Activated naive CD8-positive, alpha-beta T cell treated with anti-CD3 and anti-CD28 coated beads, Interleukin-2, amount 50 U/mL, for 16 hours (primary cell): ENCODE measurements at places on chromosomes 1 and 21.

GRCh38 chr1:62230718-62231117 is 36.1 kb downstream of the L1TD1 start:
- no peak for DNase-seq

- no peak for DNase-seq
Measured at GRCh38 chr1:165856021-165856420, 28.6 kb downstream of the UCK2 start.

DNA sequence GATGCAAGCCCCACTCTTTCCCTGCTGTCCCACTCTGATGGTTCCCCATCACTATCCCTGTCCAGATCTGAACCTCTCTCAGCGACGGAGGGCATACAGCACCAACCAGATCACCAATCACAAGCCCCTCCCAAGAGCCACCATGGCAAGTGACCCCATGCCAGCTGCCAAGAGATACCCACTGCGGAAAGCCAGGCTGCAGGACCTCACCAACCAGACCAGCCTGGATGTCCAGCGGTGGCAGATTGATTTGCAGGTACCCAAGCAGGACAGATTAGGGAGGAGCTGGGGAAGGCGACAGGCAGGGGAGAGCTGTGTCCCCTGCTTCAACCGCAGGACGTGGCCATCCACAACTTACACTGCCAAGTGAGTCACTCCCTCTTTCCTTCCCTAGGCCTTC is 46.9 kb downstream of the VWA5B1 start:
- DNase-seq = no peak

DNA sequence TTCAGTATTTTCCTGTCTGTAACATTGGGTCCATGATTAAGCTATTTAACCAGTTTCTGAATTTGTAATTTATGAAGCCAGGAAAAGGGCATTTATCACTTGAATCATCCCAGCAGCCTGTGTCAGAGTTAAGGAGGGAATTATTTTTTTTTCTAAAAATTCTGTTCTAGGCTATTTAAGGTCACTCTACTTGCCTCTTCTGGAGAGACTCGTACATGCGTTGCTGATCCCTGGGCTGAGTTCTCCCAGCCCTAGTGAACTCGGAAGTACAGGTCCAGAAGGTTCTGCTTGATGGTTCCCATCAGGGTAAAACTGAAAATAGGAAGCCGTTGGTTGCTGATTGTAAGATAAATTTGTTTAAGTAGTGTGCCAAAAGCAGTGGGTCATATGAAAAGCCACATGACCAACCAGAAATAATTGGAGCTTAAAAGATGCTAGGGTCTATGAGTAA is 90.7 kb downstream of the GPR88 start:
- DNase-seq = no peak

GRCh38 chr1:100485855-100486258 is 52.1 kb upstream of the GPR88 start:
- no peak for DNase-seq

- no peak for DNase-seq
Measured at GRCh38 chr1:183070923-183071618, 47.9 kb downstream of the LAMC1 start.

- no peak for DNase-seq
Measured at GRCh38 chr1:26096471-26096870, 15.2 kb upstream of the PDIK1L start.

- DNase-seq = no peak
Measured at GRCh38 chr1:25765136-25765922, 34.7 kb upstream of the SELENON start.

GRCh38 chr1:236692128-236692527 is 5.8 kb downstream of the ACTN2 start:
- no peak for DNase-seq

GRCh38 chr1:109816175-109816811 is 52.6 kb upstream of the EPS8L3 start:
- DNase-seq = no peak

- DNase-seq = no peak
Measured at GRCh38 chr1:211783897-211784296, 46.7 kb downstream of the LPGAT1 start.

DNA sequence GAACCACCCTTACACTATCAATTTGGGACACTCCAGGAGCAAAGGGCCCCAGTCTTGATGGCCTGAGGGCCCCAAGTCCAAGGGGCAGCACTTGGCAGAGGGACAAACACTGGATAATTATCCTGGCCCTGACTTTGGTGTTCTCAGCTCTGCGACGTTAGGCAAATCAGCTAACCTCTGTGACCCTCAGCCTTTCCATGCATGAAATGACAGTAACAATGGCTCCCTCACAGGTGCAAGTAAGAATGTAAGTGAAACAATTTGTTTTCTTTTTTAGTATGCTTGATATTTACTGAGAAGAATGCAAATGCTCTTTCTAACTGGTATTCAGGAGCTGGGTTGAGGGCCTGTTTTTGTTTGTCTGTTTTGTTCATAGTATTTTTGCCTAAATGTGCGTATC is 61.6 kb upstream of the PRDX6 start:
- DNase-seq = no peak

- no peak for DNase-seq
Measured at GRCh38 chr1:99548943-99549605, 96.8 kb upstream of the PALMD start.

DNA sequence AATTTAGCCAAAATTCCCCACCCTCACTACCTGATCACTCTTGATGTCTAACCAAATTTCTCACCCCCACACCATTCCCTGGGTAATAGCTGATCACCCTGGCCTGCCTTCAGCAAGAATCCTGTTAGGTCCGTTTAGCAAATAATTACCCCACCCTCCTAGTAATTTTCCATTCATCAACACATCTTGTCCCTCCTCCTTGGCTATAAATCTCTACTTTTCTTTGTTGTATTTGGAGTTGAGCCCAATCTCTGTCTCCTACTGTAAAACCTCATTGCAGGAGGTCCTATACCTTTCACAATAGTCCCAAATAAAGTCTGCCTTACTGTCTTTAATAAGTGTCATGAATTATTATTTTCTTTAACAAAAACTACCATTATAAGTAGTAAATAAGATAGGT is 6.9 kb upstream of the PRKAA2 start:
- no peak for DNase-seq

GRCh38 chr1:115456441-115456961 is 118.5 kb upstream of the NGF start:
- DNase-seq = no peak

- no peak for DNase-seq
Measured at GRCh38 chr1:43531107-43531905, 623 bp downstream of the PTPRF start.

- DNase-seq = no peak
Measured at GRCh38 chr1:200780545-200781369, 42.1 kb downstream of the CAMSAP2 start.

GRCh38 chr21:32604464-32604863 is 7.7 kb downstream of the CFAP298 start:
- no peak for DNase-seq

- DNase-seq = peak; percentile 83
Measured at GRCh38 chr1:162497723-162498495, at the start of gene UHMK1. Gene UHMK1 (plus strand): TSS chr1:162497818. CDS start chr1:162498001, 183 bp downstream.

DNA sequence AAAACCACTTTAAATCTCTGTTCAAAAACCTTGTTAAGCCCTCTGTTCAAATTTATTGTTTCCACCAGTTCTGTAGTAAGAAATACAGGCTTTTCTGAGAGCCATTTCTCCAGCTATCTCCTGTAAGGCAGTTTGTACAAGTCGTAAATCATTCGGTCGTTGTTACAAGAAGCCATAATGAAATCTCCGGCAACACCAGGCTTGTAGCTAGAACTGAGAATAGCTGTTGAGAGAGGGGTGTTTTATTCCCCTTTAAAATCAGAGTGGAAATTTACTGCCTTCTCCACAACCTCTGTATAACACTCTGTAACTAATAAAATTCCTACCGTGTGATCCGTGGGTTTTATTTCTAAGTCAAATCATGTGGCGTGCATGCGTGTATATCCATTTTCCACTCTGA is 335.8 kb upstream of the KAZN start:
- no peak for DNase-seq

DNA sequence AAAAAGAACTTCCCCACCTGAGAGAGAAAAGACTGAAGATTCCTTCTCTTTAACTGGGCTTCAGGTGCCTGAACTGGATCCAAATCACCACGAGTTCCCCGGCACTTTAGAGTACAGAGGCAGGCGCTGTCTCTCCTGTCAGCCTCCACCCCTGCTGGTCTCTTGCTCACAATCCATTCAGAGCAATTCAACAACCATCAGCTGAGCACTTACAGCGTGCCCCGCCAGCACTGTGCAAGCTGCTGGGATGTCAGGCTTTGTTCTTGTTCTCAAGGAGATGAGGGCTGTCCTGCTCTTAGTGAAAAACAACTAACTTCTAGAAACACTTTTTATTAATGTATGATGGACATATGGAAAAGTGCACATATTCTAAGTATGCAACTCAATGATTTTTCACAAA is 68.7 kb upstream of the VAMP3 start:
- no peak for DNase-seq

DNA sequence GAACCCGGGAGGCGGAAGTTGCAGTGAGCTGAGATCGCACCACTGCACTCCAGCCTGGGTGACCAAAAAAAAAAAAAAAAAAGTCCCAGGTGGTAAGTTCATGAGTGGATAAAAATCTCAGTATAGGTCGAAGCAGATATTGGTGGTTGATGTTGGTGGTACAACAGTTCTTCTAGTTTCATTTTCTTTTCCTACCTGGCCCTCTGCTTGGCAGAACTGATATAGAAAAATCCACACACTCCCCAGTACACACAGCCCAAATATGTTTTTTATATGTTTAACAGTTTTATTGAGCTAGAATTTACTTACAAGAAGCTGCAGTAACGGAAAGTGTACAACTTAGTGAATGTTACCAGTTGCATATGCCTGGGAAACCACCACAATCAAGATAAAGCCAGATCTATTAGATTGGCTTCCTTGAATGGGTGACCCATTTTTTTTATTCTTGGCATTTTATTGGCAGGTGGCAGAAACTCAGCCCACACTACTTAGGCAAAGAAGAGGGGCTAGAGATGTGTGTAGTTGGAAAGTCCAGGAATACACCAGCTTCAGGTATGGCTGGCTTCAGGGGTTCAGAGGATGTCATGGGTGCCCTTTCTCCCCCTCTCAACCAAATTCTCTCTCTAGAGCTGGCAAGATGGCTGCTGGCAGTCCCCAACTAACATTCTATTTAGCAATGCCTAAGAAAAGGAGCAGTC is 118.3 kb upstream of the SLC25A33 start:
- DNase-seq = no peak

DNA sequence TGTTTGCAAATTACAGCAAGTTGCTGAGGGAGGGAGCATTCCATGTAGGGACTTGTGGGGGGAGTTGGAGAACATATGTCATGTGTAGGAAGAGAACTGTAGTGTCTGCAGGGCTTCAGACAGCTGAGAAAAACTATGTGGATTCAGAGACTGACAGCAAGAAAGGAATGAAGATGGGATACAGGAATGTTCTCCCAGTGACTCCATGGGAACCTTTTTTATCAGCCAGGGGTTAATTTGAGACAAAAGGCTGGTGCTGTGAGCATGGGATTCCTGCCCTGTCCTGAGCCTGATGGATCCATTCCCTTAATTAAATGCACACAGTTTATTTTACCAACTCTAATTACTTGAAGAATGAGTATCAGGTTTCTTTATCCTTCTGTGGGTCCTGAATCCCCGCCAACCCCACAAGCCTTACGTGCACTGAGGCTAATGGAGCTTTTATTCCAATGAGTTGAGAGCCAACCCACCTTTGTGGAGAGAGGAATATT is 26.5 kb upstream of the PLXNA2 start:
- DNase-seq = no peak

GRCh38 chr1:12006167-12006921 is 13.0 kb upstream of the MIIP start:
- DNase-seq = no peak

- DNase-seq = peak; percentile 23
Measured at GRCh38 chr1:53485478-53486394, 26.5 kb downstream of the DMRTB1 start.

DNA sequence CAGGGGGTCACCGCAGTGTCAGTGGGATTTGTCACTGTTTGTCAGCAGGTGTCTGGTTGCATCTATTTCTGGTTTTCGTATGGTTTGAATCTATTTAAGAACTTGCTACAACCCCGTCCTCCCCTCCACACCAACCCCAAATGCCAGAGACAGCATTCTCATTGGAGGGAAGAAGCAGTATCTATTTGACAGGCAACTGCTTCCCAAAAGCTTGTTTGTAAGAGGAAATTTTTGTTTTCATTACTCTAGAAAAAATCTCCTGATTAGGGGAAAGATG is 54.4 kb downstream of the NR5A2 start:
- no peak for DNase-seq

- DNase-seq = no peak
Measured at GRCh38 chr1:57218487-57219079, 205.3 kb downstream of the DAB1 start.

DNA sequence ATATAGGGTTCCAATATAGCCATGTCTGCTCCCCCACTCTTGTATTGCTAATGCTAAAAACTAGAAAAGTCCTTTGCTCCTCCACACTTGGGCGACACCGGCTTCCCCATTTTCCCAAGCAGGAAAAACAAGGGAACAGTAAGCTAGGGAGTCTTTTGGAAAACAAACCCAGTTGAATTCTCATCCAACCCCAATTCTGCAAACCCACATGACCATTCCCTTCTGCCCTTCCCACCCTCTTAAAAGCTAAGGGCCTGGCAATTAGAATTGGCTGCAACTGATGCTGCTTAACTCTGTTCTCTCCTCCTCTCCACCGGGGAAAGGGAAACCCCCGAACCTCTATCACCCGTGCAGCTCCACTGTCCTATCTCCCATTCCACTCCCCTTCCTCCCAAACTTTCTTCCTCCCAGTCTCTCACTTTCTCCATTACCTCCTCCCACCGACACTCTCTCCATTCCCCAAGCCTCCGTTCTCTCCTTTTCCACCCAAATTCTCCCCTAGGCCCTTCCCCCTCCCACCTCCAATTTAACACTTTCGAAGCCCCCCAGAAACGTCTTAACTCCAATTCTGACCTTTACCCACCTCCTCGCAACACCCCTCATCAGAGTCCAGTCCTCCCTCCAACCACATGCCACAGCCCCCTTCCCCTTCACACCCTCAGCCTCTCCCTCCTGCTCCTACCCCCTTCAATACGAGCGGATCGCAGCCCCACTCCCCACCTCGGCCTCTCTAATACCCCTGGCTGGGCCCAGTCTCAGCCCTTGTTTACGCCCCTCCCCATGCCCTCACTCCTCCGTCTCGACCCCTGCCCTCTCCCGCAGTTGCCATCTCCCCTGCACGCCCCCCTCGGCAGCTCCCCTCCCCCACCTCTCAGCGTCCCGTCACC is 701 bp downstream of the DEDD start:
- no peak for DNase-seq
